Esophagus mucosa (tissue), 1 donor: ENCODE measurements at places on chromosomes 2 and 18. TPM values are rescaled to one million over a fixed set of nuclear protein-coding genes. Genes with fewer than 3 reads are reported as not detected.
A peak's percentile ranks its signal among the peaks of the same experiment; 100 is the strongest.

The ALPI gene
- not detected for total RNA-seq

The TMEM169 gene
- 0.04 TPM for total RNA-seq

The GKN2 gene
- total RNA-seq: not detected

The NYAP2 gene
- total RNA-seq: 0.32 TPM

GRCh38 chr18:79515944-79516351 is 120.2 kb downstream of the NFATC1 start:
- ATAC-seq: no peak

DNA sequence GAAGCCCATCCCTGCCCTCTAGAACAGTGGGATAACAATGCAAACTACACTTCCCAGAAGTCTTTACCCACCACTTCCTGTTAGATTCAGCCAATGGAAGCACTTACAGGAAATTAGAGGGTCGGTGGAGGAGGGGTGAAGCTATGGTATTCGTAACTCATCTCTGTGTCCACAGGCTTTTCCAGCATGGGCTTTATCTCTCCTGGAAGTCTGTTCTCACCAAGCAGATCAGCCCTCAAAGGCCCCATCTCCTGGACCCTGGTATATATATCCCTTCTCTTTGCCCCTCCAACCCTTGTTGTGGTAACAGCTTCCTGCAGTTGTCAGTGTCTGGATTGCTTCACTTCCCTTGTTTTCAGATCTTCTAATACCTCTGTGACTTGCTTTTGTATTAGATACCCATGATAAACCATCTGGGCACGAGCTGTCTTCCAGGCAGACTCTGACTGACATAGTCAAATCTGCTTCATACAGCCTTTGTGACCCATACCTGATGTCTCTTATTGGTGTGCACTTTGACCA is 475.0 kb upstream of the POU3F3 start:
- ATAC-seq: no peak

DNA sequence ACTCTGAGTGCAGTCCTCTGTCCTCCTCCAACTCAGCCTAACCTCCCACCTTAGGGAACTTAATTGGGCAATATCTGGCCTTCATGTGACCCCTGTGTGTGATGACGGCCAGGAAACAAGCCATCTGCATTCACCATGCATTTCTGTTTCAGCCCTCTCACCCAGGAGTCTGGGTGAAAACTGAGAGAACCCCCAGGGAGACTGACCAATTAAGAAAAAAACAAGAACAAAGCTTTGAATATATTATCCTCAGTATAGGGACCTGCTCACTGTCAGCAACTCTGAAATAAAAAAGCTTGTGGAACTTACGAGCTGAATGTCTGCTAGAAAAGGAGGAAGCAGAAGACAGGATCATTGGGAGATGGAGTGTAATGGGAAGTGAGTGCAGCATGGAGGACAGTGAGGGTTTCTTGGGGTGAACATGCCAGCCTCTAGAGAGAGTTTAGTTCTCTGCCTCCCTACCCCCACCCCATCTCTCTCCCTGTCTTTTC is 9.5 kb downstream of the MAPRE2 start:
- ATAC-seq: no peak

GRCh38 chr2:189570570-189571031 is 10.0 kb downstream of the SLC40A1 start:
- no peak for ATAC-seq

DNA sequence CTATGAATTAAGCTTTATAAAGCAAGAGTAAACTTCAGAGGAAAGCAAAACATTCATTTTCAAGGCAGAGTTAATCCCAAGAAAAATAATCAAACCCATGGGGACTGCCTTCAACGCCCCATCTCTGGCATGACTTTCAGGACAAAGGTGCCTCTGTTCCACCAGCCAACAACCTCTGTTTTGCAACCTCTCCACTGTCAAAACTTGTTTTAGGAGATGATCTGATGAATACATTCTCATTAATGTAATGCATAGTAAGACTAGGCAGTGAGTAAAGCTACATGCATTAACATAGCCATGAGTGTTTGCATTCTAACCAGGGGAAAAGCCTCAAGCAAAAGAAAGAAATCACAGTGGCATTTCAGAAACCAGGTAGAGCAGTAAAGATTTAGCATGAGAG is 357.0 kb downstream of the FBXO15 start:
- ATAC-seq: peak; percentile 65

GRCh38 chr18:48646976-48647375 is 108.1 kb downstream of the CTIF start:
- no peak for ATAC-seq
